ENCODE measurements at places on chromosomes 5 and 9. TPM values are rescaled to one million over a fixed set of nuclear protein-coding genes. Genes with fewer than 3 reads are reported as not detected.
A peak's percentile ranks its signal among the peaks of the same experiment; 100 is the strongest.

DNA sequence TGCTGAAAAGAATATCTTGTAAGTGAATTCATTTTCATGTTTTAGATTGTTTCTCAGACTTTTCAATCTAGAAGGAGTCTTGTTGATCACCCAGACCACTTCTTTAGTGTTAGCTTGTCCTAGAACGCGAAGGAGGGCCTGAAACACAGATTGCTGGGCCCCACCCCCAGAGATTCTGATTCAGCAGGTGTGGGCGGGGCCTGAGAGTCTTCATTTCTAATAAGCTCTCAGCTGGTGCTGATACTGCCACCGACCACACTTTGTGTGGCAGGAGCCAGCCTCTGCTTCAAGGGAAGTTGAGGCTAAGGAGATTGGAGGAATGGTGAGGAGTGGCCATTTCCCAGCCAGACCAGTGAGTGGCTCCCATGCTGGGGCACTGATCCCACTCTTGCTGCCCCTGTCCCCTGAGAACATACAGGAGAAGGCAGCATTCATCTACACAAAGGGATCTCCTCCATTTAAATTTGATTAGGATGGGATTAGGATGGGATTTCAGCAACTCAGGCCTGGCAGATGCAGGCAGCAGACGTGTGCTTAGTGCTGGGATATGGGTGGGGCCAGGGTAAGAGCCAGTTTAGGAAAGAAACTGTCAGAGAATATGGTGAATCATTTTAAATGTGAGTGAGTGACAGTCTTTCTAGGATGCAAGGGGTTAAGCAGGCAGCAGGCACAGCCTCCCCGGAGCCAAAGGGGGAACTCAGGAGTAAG lies 35.9 kb downstream of the ZNF618 start:
- H3K4me3 ChIP-seq: no peak overlapping the region
- H3K27me3 ChIP-seq: no peaks in the 10 kb centered on the region
- no peak overlapping the region for H3K27ac ChIP-seq
- DNase-seq: peak; percentile 45
- H3K4me1 ChIP-seq: no peaks in the 10 kb centered on the region

GRCh38 chr5:125874717-125875116 lies 548.5 kb upstream of the GRAMD2B start:
- no peak for DNase-seq
- no peaks in the 10 kb centered on the region for H3K4me1 ChIP-seq
- no peaks in the 10 kb centered on the region for H3K36me3 ChIP-seq
- no peak overlapping the region for H3K4me3 ChIP-seq
- no peaks in the 10 kb centered on the region for H3K27me3 ChIP-seq

- peak; percentile 9 for DNase-seq
- no peaks in the 10 kb centered on the region for H3K4me1 ChIP-seq
- H3K27ac ChIP-seq: no peak overlapping the region
- H3K4me3 ChIP-seq: no peak overlapping the region
- no peaks in the 10 kb centered on the region for H3K36me3 ChIP-seq
Measured at GRCh38 chr9:9215050-9215449, 1397.8 kb downstream of the PTPRD start.

GRCh38 chr9:131361202-131361833 lies 32.6 kb upstream of the PRRC2B start:
- H3K36me3 ChIP-seq: no peaks in the 10 kb centered on the region
- no peak overlapping the region for H3K27ac ChIP-seq
- peaks cover 6% of the 10 kb centered on the region for H3K4me1 ChIP-seq
- no peak for DNase-seq
- no peak overlapping the region for H3K4me3 ChIP-seq

MZB1 gene
- not detected for total RNA-seq
